Ureter (tissue), 1 donor: ENCODE measurements at places on chromosomes 7 and 10. TPM values are rescaled to one million over a fixed set of nuclear protein-coding genes. Genes with fewer than 3 reads are reported as not detected.

GRCh38 chr7:47202146-47202783 lies 379.6 kb downstream of the TNS3 start:
- DNase-seq: no peak

- no peak for DNase-seq
These were observed 43.8 kb upstream of the PAPSS2 start for GRCh38 chr10:87615856-87616255.

Gene METTL2B
- total RNA-seq: 32.4 TPM

Gene PLAU
- total RNA-seq: 13.8 TPM

DNA sequence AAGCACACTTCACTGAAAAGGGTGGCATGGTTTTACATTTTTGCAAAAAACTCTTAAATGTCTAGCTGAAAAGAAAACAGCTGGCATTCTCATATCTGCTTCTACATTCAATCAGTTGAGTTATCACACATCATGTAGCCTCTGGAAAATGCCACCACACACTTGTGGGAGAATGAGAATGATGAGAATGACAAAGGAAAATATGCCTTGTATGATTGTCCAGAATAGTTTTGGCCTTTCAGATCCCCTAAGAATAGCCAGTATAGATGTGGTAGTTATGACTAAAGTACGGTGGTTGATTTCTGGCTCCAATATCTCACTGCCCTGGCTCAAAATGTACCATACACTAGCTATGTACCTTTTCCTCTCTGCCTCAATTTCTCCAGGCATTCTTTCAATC lies 30.2 kb upstream of the FRMD4A start:
- DNase-seq: no peak

GRCh38 chr7:121449735-121450240 lies 53.7 kb upstream of the FAM3C start:
- no peak for DNase-seq
